ENCODE measurements at places on chromosomes 12 and 14.

GRCh38 chr12:110906985-110907384 lies 13.4 kb downstream of the MYL2 start:
- no peak for DNase-seq
- peaks cover 2% of the 10 kb centered on the region for H3K4me1 ChIP-seq
- no peaks in the 10 kb centered on the region for H3K36me3 ChIP-seq
- peaks cover 7% of the 10 kb centered on the region for H3K27me3 ChIP-seq
- H3K27ac ChIP-seq: no peak overlapping the region
- H3K4me3 ChIP-seq: no peak overlapping the region

DNA sequence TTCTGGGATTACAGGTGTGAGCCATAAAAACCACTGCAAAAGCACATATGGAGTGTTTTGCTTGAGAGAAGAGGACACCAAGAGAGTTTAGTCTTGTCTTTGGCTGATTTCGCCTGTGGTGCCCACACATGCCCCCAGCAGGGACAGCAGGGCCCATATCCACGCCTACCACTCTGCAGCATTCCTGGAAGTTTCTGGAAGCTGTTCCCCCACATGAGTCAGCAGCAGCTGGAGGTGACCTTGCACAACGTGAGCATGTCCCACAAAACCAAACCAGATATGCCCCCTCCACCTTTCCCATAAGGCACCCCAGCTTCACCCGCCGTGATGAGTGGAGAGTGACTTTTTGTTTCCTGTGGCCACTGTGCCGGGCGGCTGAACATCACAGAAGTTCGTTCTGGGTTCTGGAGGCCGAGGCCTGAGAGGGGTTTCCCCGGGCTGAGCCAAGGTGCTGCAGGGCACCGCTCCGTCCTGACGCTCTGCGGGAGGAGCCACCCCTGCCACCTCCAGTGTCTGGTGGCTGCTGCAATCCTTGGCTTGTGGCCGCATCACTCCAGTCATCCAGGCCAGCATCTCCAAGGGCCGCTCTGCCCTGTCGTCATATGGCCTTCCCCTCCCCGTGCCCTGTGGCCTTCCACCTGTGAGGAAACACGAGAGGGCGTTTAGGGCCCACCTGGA lies 4.7 kb downstream of the ASPG start:
- no peak overlapping the region for H3K27ac ChIP-seq
- no peaks in the 10 kb centered on the region for H3K36me3 ChIP-seq
- no peak for DNase-seq
- H3K4me3 ChIP-seq: no peak overlapping the region

- DNase-seq: no peak
- no peaks in the 10 kb centered on the region for H3K36me3 ChIP-seq
- no peaks in the 10 kb centered on the region for H3K4me1 ChIP-seq
- no peak overlapping the region for H3K27ac ChIP-seq
- no peak overlapping the region for H3K4me3 ChIP-seq
- H3K27me3 ChIP-seq: peaks cover 34% of the 10 kb centered on the region
Measured at GRCh38 chr12:130179191-130179590, 16.9 kb downstream of the FZD10 start.

DNA sequence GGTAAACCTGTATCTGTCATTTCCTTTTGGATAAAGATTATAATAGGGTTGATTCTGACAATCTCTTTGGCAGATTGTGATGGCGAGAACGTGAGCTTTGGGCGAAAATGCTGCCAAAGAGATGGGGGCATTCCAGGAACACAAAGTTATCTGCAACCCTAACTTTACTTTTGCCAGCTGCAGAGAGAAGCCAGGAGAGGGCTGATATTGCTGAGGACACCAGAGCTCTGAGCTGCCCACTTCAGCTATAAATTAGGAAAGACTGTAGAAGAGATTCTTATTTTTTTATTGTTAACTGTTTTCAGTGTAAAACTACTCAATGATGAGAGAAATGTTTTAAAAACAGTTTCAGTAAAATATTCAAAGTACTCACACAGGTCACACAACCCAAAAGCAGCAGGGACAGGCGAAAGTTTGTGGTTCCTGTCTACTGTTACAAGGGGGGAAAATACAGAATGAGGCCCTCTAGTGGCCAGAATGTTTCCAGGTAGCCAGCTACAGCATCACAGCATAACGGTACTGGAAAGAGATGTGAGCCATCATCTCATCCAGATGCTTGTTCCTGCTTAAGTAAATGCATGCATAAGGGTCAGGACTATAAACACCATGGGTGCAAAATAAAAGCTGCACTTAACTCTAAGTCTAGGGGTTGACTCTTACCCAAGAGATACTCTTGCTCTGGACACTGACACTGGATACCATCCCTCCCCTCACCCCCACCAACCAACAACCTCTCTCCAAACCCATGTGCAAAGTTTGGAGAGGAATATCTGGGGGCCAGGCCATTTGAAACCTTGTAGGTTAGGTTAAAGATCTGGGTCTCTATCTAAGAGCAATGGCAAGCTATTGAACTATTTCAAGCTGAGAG lies 498.4 kb downstream of the RMST start:
- no peaks in the 10 kb centered on the region for H3K27me3 ChIP-seq
- no peak overlapping the region for H3K4me3 ChIP-seq
- no peak overlapping the region for H3K27ac ChIP-seq

- peaks cover 18% of the 10 kb centered on the region for H3K36me3 ChIP-seq
- DNase-seq: peak; percentile 69
- peaks cover 53% of the 10 kb centered on the region for H3K4me1 ChIP-seq
- peak overlapping the region; percentile 93 for H3K4me3 ChIP-seq
Measured at GRCh38 chr14:70640938-70641547, 673 bp upstream of the TTC9 start.

DNA sequence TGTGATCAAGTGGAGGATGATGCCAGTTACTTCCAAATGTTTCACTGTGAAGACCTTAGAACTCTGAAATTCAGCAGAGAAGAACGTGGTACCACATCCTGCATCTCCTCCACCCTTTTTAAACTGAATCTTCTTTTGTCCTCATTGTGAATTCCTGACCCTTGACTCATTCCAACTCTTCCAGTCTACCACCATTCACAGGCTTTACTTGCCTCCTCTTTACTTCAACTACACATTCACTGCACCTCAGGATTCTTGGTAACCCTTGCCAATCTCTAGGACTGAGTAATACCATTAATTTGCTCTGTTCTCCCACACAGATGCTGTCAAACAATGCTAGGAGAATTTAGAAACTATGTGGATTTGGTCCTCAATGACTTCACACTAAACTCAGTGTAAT lies 37.3 kb downstream of the PPP1R12A start:
- peaks cover 8% of the 10 kb centered on the region for H3K4me1 ChIP-seq
- no peak overlapping the region for H3K27ac ChIP-seq
- DNase-seq: no peak
- no peaks in the 10 kb centered on the region for H3K27me3 ChIP-seq

GRCh38 chr12:91722072-91722471 lies 423.6 kb downstream of the BTG1 start:
- no peak overlapping the region for H3K4me3 ChIP-seq
- DNase-seq: no peak
- no peaks in the 10 kb centered on the region for H3K4me1 ChIP-seq
- no peaks in the 10 kb centered on the region for H3K27me3 ChIP-seq

GRCh38 chr12:128820723-128821432 lies 2.9 kb downstream of the SLC15A4 start:
- peaks cover 57% of the 10 kb centered on the region for H3K4me1 ChIP-seq
- peaks cover 15% of the 10 kb centered on the region for H3K36me3 ChIP-seq
- H3K27ac ChIP-seq: peak overlapping the region; percentile 39
- peak; percentile 36 for DNase-seq
- peaks cover 3% of the 10 kb centered on the region for H3K27me3 ChIP-seq

GRCh38 chr14:36423430-36423829 lies 96.6 kb downstream of the NKX2-1 start:
- H3K4me1 ChIP-seq: no peaks in the 10 kb centered on the region
- H3K27ac ChIP-seq: no peak overlapping the region
- DNase-seq: no peak
- H3K27me3 ChIP-seq: no peaks in the 10 kb centered on the region
- no peaks in the 10 kb centered on the region for H3K36me3 ChIP-seq

DNA sequence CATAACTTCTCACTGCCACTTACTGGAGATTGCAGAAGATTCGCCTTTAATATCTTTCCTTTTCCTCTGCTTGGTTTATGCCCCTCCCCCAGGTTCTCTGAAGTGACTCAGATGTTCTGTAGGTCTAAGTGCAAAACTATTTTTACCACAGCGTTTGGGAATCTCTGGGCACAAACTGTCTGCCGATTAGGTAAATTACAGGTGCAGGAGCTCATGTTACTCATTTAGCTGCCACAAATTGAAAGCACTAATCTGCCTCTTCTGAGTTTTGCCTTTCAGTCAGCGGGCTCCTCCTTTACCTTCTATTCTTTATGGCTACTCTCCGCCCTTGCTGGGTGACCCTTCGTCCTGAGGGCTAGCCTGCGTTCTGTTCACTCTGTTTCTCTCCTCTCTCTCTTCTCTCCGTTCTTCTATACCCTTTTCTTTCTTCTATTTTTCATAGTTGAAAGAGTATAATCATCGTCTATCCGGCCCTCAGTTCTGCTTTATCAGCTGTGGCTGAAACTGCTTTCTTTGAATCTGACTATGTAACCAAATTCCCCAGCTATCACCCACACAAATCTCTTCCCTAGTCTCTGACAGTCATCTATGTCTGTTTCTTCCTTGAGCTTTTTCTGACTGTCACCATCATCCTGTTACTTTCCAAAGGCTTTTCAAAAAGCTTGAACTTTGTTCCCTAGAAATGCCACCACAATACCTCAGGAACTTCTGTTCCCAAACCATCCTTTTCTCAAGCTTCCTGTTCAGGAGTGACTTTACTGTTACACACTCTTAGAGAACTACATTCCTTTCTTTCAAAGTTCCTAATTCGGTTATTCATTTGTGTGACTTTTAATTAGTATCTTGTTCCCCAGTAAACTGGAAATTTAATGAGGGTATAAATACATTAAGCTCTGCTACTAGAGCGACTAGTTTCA lies 4.3 kb upstream of the MYF6 start:
- no peak overlapping the region for H3K27ac ChIP-seq
- H3K27me3 ChIP-seq: peaks cover 13% of the 10 kb centered on the region
- no peaks in the 10 kb centered on the region for H3K4me1 ChIP-seq

DNA sequence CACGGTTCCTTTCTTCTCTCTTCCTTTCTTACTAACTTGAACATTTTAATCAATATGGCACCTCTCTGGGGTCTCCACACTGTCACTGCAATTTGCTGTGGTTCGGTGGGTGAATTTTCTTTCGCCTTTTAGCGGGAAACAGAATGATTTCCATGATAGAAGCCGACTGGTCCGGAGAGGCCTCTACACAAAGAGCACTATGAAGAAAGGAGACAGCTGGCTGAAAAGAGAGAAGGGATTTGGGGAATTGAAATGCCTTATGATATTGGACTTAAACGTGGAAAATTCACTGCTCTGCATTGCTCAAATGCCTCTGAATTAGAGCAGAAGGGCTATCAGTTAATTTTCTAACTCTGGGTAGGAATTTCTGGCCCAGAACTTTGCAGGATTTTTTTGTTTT lies 55.9 kb downstream of the KCNA5 start:
- H3K27me3 ChIP-seq: peaks cover 9% of the 10 kb centered on the region
- no peaks in the 10 kb centered on the region for H3K36me3 ChIP-seq
- peak overlapping the region; percentile 38 for H3K27ac ChIP-seq

- DNase-seq: no peak
- H3K27me3 ChIP-seq: peaks cover 26% of the 10 kb centered on the region
- H3K27ac ChIP-seq: no peak overlapping the region
- H3K4me3 ChIP-seq: no peak overlapping the region
Measured at GRCh38 chr12:52514471-52515318, 5.5 kb downstream of the KRT5 start.

- H3K4me1 ChIP-seq: peaks cover 34% of the 10 kb centered on the region
- peak overlapping the region; percentile 77 for H3K27ac ChIP-seq
- DNase-seq: peak; percentile 30
- no peaks in the 10 kb centered on the region for H3K36me3 ChIP-seq
- H3K27me3 ChIP-seq: no peaks in the 10 kb centered on the region
Measured at GRCh38 chr12:68579254-68579653, 31.4 kb upstream of the RAP1B start.

DNA sequence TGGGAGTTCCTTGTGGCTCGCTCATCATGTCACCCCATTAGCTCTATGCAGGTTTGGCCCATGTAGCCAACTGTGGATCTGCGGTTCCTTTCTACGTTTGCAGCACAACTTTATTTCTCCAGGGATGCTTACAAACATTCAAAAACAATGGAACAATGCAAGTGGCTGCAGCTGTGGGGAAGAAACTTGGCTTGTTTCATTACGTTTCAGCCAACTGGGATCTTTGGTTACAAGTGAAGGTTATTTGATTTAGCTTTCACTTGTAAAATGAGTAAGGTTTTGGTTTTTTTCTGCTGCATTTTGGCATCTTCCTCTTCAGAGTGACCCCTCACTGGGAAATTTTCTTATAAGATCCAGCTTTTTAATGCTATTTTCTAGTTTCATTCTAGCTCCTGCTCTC lies 105.9 kb downstream of the PLXNC1 start:
- H3K36me3 ChIP-seq: peaks cover 69% of the 10 kb centered on the region
- DNase-seq: no peak
- H3K4me1 ChIP-seq: no peaks in the 10 kb centered on the region
- H3K4me3 ChIP-seq: no peak overlapping the region
- no peaks in the 10 kb centered on the region for H3K27me3 ChIP-seq
- H3K27ac ChIP-seq: no peak overlapping the region

- H3K27me3 ChIP-seq: no peaks in the 10 kb centered on the region
- no peaks in the 10 kb centered on the region for H3K4me1 ChIP-seq
- no peaks in the 10 kb centered on the region for H3K36me3 ChIP-seq
- H3K4me3 ChIP-seq: no peak overlapping the region
Measured at GRCh38 chr14:91614187-91614586, 104.1 kb upstream of the PPP4R3A start.

DNA sequence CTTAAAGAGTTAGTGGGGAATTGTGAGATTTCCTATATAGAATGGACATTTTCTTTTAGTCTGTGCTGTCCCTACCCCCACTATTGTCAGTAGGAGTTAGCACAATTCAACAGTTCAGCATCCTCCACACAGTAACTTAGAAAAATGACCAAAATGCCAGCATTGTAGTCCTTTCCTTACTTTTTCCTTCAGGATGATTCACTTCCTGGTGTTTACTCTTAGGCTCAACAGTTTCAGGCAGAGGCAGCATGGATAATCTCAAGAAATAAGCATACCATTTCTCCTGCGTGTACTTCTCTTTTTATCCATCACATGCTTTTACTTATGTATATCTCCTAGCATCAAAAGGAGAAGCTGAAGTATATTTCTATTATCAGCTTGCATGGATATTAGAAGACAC lies 683.4 kb downstream of the SLC16A7 start:
- no peaks in the 10 kb centered on the region for H3K27me3 ChIP-seq
- H3K36me3 ChIP-seq: no peaks in the 10 kb centered on the region
- no peak for DNase-seq
- H3K4me1 ChIP-seq: no peaks in the 10 kb centered on the region
- no peak overlapping the region for H3K27ac ChIP-seq

DNA sequence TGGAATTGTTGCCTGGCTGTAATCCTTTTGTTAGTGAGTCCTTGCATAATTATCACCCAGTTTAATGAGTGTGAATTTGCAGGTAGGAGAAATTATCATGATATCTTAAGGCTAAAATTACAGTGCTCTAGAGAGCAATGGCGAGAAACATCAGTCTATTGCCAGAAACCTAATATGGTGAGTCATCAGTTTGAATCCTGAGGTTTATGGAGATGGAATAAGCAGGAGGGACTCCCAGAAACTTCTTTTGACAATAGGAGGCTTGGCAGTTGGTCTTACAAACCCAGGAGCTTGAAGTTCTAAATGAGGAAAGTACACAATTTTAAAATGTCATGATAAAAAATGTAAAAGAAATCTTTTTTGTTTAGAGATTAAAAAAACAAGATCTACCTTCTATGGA lies 31.5 kb upstream of the CRADD start:
- no peaks in the 10 kb centered on the region for H3K4me1 ChIP-seq
- H3K27ac ChIP-seq: no peak overlapping the region
- H3K27me3 ChIP-seq: peaks cover 13% of the 10 kb centered on the region
- no peak for DNase-seq

- H3K27me3 ChIP-seq: peaks cover 45% of the 10 kb centered on the region
- DNase-seq: no peak
- H3K4me1 ChIP-seq: peaks cover 10% of the 10 kb centered on the region
- no peaks in the 10 kb centered on the region for H3K36me3 ChIP-seq
Measured at GRCh38 chr14:54683882-54684794, 117.2 kb downstream of the SAMD4A start.
